T-helper 1 cell (primary cell): ENCODE measurements at places on chromosomes 1 and 21.

- no peak for DNase-seq
Measured at GRCh38 chr1:23577056-23578004, 18.0 kb upstream of the ID3 start.

- no peak for DNase-seq
Measured at GRCh38 chr1:213176341-213176740, 125.3 kb downstream of the RPS6KC1 start.

DNA sequence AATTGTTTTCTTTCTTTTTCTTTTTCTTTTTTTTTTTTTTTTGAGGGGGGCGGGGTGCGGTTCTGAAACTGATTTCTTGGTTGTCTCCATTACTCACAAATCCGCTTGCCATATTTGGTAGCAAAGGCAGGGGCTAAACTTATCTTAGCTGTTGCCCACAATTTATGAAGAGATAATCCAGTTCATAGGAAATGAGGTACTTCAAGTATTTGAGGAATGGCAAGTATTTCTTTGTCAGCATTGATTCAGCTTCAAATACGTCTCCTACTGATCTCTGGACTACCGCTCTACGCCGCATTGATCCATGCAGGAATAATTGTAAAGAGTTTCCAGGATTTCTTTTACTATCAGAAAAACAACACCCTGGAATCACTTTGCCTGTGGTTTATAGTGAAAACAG lies 289.2 kb upstream of the DPYD start:
- no peak for DNase-seq

DNA sequence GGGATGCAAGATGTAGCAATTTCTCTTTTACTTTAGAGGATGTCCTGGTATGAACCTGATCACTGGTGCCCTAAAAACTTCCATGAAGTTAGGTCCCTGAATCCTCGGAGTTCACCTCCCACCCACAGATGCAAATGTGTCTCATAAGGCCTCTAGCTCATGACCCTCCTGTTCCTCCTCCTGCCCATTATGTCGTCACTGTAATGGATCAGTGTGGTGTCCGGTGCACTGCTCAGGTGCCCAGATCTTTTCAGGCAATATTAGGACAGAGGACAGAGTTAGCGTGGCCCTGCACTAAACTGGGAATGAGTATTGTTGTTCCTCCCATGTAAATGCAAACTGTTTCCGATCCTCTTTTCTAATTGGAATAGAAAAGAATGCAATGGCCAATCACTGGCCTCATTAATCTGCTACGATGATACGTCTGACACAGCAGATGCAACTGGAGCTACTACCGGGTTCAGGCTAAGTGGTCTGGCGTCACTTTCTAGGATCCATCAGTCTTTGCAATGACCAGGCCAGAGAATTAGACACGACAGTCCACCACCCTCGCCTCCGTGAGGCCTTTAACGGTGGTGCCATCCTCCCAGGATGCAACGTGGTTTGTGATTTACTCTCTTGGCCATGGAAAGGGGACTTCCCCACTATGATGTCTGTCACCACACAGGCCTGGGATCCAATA lies 3.4 kb upstream of the COL6A2 start:
- DNase-seq, result no peak

DNA sequence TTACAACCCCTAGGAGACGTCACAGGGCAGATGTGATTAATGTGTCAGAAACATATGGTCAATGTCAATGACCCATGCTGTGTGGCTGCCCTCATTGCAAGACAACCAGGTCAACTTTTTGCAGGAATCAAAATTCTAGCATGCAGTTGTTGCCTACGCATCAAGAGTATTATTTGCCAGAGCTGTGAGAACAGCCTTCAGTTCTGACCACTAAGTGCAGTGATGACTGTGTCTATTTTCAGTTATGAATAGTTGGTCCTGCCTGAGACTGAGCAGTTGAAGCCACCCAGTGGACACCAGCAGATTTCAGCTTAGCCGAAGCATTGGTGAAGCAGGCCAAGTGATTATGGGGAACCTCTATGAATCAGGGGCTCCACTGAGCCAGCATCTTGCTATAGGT lies 47.3 kb downstream of the LYPLAL1 start:
- no peak for DNase-seq

- no peak for DNase-seq
Measured at GRCh38 chr1:3668585-3669300, 16.4 kb downstream of the TP73 start.

GRCh38 chr21:39670701-39671100 lies 58.0 kb downstream of the B3GALT5 start:
- no peak for DNase-seq

- no peak for DNase-seq
Measured at GRCh38 chr1:9363061-9363471, 70.4 kb downstream of the SPSB1 start.

- DNase-seq, result no peak
Measured at GRCh38 chr1:238191170-238191569, 300.4 kb upstream of the ZP4 start.

DNA sequence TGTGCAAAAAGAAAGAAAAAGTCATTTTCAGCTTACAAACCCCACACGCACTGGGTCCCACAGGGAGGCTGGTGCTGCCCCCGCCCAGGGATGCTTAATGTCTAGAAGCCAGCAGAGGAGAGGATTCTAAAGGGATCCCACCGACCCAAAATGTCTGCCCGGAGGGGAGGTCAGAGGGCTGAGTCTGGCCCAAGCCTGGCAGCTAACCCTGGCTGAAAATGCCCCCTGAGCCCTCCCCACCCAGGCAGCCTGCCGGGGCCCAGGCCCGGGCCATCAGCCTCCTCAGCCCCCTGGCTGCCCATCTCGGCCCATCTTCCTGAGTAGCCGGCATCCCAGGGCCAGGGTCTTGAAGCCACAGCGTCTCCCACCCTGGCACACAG lies 33.5 kb downstream of the ACOT7 start:
- DNase-seq, result no peak

GRCh38 chr1:183004141-183004540 lies 19.1 kb upstream of the LAMC1 start:
- DNase-seq, result no peak

GRCh38 chr1:92797961-92798360 lies 13.1 kb upstream of the EVI5 start:
- no peak for DNase-seq

DNA sequence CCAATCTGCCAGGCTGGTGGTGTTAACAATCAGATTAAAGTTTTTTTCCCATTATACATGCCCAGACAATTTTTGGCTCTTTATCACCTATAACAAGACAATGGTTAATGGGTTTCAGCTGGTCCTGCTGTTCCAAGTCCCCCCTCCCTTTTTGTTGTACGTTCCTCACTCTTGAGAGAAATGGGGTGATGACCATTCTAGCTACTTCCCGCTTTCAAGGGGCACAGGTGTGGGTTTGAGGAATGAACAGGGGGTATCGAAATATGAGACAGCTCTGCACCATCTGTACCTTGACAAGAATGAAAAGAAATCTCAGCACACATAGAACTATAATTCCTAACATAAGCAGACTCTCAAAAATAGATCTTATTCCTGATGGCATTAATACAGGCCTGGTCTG lies 326.8 kb downstream of the PTPRU start:
- no peak for DNase-seq

DNA sequence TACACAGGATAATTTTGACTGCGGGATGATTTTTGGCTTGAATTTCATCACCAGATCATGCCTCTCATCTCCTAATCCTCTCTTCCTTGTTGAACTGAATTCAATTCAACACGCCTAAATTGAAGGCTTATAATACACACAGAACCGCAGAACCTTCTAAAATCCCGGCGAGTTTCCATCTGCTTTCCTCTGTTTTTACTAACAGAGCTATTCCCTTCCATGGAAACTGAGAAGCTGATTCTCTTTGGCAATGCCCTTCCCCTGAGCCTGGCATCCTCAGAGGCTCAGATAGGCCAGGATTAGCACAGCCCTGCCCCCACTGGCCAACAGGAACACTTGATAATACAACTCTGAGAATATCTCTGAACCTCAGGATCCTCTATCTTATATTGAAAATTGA lies 130.2 kb downstream of the CAPN8 start:
- DNase-seq, result no peak

DNA sequence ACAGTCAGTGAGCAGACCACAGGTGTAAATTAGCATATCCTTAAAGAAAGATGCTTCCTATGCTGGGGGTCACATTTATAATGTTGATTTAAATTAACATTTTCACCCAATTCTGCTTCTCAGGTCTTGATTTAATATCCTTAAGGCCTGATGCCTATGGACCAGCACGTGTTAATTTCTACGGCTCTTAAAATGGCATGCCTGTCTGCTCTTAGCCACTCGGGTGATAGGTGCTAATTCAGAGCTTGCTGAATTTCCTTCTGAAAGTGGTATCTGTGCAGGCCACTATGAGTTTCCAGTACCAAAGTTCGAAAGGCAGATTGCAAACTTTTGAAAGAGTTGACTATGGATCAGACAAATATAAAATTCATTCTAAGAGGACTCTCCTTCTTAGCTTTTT lies 487.4 kb upstream of the ADGRL2 start:
- no peak for DNase-seq

- DNase-seq, result no peak
Measured at GRCh38 chr1:167629681-167630567, at the start of gene RCSD1. TSS of gene RCSD1 (plus strand) at chr1:167630232. CDS start at chr1:167630424, 192 bp downstream.

- no peak for DNase-seq
Measured at GRCh38 chr21:24823247-24823646, 784.0 kb downstream of the MRPL39 start.

- no peak for DNase-seq
Measured at GRCh38 chr1:42529724-42530181, 66.7 kb downstream of the CCDC30 start.

GRCh38 chr1:239843541-239843940 lies 248.1 kb upstream of the FMN2 start:
- DNase-seq, result no peak

GRCh38 chr1:164511001-164511705 lies 47.8 kb upstream of the PBX1 start:
- no peak for DNase-seq

GRCh38 chr1:51768971-51769588 lies 109.4 kb downstream of the NRDC start:
- no peak for DNase-seq

GRCh38 chr1:44084998-44085675 lies 33.5 kb upstream of the KLF17 start:
- no peak for DNase-seq

- DNase-seq, result peak; percentile 48
Measured at GRCh38 chr1:224205438-224205840, 22.4 kb downstream of the DEGS1 start.

GRCh38 chr1:162305969-162306368 lies 70.7 kb downstream of the SPATA46 start:
- no peak for DNase-seq

- peak; percentile 57 for DNase-seq
Measured at GRCh38 chr1:160101037-160101716, 2.8 kb upstream of the IGSF8 start.

- no peak for DNase-seq
Measured at GRCh38 chr1:59292562-59292961, 4.3 kb upstream of the FGGY start.

- no peak for DNase-seq
Measured at GRCh38 chr1:241637604-241638003, 2.6 kb downstream of the CHML start.

DNA sequence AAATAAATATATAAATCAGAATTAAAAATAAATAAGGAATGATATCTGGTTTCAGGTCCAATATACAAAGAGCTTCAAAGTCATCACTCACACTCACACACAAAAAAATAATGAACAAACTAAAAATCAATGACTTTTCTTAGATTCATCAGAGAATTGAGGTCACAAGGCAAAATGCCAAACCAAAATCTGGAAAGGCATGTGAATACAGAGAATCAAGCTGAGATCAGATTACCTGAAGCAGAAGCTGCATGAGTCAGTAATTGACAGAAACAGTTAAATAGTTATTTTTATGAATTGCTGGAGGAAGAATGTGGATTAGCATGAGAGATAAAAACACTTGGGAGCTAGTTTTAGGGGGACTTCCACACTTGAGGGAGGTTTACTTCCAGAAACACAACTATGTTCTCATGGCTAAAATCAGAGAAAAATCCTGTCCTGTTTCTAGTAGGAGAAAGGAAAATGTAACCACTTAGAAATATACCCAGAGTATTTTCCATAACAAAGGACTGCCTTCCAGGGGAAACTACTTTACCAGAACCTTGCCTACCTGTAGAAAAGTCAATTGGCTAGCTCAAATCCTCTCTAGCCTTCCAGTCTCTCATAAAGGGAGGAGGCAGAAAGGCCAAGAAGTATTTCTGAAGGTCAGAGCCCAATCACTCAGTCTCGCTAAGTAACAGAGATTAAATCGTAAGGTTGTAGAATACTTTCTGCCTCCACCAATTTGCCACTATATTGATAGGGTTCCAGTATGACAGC lies 536.6 kb upstream of the NR5A2 start:
- no peak for DNase-seq

DNA sequence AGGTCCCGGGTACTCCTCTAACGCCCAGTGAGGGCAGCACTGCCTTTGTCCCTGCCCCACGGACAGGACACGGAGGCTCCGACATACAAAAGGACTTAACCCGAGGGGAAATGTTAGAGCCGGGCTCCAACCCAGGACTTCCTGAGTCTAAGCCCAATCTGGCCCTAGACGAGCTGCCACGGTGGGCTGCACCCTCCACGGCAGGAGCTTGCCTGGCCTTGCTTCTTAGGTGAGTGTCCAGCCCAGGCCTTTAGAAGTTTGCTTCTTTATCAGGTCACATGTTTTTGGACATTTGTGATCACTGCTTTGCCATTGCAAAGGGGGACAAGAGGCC lies 11.0 kb upstream of the TMEM200B start:
- DNase-seq, result no peak

- DNase-seq, result no peak
Measured at GRCh38 chr21:31133243-31133830, 95.1 kb upstream of the KRTAP19-8 start.

DNA sequence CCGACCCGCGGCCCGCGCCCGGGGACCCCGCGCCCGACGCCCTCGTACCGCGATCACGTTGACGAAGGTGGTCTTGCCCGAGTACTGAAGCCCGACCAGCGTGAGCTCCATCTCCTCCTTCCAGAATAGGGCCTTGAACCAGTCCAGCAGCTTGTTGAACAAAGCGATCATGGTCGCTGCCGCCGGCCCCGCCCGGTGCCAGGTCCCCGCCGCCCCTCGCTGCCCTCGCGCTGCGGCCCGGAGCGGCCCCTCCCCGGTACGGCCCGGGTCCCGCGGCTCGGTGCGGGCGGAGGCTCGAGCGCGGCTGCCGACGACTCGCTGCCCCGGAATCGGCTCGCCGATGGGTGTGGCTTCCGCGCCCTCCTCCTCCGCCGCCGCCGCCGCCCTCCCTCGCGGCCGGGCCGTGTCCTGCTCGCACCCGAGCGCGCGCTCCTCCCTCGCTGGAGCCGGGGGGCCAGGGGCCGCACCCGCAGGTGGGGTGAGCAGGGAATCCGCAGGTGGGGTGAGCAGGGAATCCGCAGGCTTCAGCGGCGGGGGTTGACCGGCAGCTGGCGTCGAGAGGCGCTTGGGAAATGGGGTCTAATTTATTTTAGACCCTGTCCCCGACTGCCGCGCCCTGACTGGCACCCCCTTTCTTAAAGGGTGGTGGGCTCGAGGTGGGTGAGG lies at the start of gene ARL8A:
Gene ARL8A, minus strand, starts transcription at position 336 of the 666 bp plus-strand sequence. Its CDS starts 165 bp downstream, at position 171.
- peak; percentile 69 for DNase-seq

GRCh38 chr1:45383191-45383590 lies 43.0 kb upstream of the MUTYH start:
- no peak for DNase-seq
